ENCODE measurements at places on chromosomes 11 and 22.

GRCh38 chr22:41660416-41660815, 28.3 kb downstream of the SNU13 start:
- DNase-seq, result no peak

DNA sequence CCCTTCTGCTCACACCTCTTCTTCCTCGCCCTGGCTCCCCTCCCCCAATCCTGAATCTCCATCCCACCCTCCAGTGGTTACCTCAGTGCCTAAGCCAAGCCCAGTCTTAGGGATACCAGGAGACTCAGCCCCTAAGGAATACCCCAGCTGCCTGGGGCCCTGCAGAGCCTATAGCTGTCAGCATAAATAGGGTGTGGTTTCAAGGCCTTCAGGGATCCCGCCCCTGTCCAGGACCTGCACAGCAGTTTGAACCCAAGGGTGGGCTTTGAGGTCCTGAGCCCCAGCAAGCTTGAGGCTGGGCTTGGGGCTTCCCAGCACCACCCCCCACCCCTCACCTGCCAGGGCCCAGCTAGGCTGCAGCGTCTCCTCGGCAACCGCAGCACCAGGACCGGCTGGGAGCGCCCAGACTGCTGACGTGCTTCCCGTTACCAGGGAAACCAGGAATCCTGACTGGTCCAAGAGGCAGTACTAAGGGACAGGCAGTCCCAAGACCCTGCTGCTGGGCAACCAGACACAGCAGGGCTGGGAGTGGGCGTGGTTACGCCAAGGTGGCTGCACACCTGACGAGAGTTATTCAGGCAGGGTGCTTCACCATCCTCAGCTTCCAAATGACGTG, 13.7 kb downstream of the APBB1 start:
- peak; percentile 91 for DNase-seq

GRCh38 chr22:33044112-33044511, 14.1 kb downstream of the SYN3 start:
- no peak for DNase-seq

- DNase-seq, result no peak
Measured at GRCh38 chr11:2651054-2651617, 48.7 kb downstream of the KCNQ1OT1 start.

- no peak for DNase-seq
Measured at GRCh38 chr11:119521551-119521950, 98.6 kb upstream of the THY1 start.
